ENCODE measurements at places on chromosomes 3 and 15.

DNA sequence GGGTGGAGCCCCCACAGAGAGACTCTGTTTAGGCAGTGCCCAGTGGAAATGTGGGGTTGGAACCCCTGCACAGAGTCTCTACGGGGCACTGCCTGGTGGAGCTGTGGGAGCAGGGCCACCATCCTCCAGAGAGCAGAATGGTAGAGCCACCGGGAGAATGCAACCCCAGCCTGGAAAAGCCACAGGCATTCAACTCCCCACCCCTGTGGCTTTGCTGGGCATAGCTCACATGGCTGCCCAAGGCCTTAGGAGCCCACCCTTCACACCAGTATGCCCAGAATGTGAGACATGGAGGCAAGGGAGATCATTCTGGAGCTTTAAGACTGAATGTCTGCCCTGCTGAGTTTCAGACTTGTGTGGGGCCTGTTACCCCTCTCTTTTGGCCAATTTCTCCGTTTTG, 19.0 kb upstream of the CHCHD6 start:
- no peak for DNase-seq

DNA sequence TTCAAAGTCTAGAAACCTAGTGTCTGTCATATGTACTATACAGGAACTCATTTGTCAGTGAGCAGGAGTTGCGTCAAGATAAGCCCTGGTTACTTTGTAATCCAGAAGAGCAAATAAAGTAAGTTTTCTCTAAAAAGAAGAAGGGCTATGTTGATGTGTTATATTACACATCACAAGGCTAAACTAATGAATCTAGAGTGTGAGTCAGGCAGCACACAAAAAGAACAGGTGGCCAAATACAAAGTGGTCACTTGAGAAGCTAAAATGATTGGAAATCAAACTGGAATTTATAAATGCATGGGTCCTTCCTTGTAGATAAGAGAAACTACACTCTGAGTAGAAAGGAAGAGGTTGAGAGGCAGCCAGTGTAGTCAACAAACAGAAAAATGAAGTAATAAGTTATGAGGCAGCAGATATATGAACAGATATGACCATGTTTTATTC, 771.6 kb downstream of the DIPK2A start:
- no peak for DNase-seq

DNA sequence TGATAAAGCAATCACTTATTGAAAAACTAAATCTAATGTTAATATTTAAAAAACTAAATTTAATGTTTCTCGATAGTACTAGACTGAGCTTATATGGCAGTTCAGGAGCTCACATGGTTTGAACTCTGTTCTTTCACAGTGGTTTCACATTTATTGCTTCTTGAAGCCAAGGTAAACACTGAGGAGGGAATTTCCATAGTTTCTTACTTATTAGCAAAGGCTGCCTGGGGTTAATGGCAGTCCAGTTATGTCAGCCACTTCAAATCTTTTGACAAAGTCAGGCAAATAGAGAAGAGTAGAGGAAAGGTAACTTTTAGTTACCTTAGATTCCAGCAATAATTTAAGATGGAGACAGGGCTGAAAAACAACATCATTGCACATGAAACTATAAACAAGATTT, 831.5 kb downstream of the ROBO2 start:
- DNase-seq: no peak

- no peak for DNase-seq
Observed at GRCh38 chr3:10917176-10917575, 75.4 kb upstream of the SLC6A1 start.

DNA sequence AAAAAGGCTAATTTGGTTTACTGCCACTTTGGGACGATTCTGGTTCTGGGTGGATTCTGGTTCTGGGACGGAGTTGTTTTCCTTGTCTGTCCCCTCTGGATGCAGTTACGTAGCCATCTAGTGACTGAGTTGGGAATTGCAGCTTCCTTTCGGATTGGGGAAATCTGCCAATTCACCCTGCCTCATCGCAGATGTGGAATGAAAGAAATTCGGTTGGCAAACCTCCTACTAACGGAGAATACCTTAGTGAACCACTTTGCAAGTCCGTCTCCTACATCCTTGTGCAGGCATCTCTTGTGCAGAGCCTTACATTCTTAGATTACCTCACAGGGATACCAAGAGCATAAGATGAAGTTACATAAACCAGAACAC, 31.5 kb upstream of the AP4E1 start:
- DNase-seq: peak; percentile 55

GRCh38 chr15:93495799-93496637, 407.0 kb upstream of the RGMA start:
- DNase-seq: no peak

All from CD4-positive, alpha-beta T cell treated with Interleukin-15 for 1 hour (primary cell).